ENCODE measurements at places on chromosomes 12 and 14.

DNA sequence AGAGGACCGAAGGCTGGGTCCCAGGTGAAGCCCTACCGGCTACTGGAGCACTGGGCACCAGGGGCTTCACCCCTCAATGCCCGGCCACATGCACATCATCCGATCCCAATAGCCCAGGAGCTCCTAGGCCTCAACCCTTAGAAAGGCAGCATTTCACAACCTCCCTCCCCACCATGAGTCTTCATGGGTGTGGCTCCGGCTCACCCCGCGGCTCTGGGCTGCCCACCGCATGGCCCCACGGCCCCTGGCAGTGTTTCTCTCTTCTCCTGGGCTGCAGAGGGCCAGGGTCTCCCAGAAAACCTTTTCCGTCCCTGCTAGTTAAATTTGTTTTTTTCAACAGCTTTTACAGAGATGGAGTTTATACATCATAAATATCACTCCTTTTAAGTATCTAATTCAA, 28.6 kb upstream of the DLK1 start:
- no peak for DNase-seq

DNA sequence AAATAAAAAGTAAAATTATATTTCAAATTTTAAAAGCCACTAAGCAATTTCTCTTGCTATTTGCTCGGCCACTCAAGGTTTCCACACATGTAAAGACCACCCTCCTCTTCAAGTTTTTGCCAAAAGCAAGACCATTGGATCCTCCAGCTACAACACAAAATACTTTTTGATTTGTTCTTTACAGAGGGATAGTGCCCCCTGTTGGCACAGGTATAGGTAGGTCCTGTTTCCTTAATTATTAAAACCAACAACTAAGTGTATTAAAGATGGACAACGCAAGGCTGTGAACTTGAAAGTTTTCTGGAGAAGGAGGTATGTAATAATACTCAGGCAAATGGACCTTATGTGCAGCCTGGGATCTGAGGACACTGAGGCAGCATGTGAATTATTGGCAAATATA, 23.8 kb downstream of the ATP6V1D start:
- DNase-seq: no peak

DNA sequence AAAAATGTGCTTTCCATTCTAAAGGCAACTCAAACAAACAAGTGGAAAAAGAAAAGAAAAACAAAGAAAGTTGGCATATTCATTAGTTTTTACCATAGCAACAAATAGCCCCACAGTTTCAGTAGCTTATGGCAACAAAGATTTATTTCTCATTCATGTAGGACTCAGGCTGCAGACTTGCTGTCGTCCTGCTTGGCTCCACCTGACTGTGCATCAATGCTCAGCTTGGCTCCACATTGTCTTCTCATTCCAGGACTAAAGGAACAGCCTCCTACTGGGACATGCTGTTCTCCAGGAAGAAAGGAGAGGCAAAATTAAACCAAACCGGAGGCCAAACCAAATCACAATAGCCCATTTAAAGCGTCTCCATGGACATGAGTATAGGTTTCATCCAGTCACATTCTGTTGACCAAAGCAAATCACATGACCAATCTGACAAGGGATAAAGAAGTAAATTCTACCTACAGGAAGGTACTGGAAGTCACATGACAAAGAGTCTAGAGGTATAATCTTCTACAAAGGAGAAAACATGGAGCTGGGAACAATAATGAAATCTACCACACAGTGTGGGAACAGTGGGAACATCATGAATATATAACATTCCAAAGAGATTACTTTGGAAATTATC, 222.5 kb downstream of the PIK3C2G start:
- no peak for DNase-seq

- DNase-seq: no peak
Measured at GRCh38 chr12:113861708-113862312, 104.3 kb downstream of the RBM19 start.

GRCh38 chr14:54890788-54891187, 11.8 kb downstream of the GCH1 start:
- DNase-seq: no peak

Measured in HS-27A (cell line).